ENCODE measurements at places on chromosomes 7 and 10. TPM values are rescaled to one million over a fixed set of nuclear protein-coding genes. Genes with fewer than 3 reads are reported as not detected.

The PVRIG gene
- total RNA-seq, result not detected

The AVPI1 gene
- 6.5 TPM for total RNA-seq

The KCNMA1 gene
- 12.5 TPM for total RNA-seq

The DENND2A gene
- 27.6 TPM for total RNA-seq

The PLEKHS1 gene
- not detected for total RNA-seq

The CALCR gene
- total RNA-seq, result not detected

The ACSM6 gene
- total RNA-seq, result not detected

The FAM221A gene
- 13.2 TPM for total RNA-seq

The NRAP gene
- not detected for total RNA-seq

The TFEC gene
- total RNA-seq, result not detected

The AKR1D1 gene
- not detected for total RNA-seq

The TAS2R39 gene
- not detected for total RNA-seq

The GHRHR gene
- not detected for total RNA-seq

All from epithelial cell of proximal tubule (primary cell).